Fibroblast of skin of right biceps (primary cell): ENCODE measurements at places on chromosomes 5 and 9.

DNA sequence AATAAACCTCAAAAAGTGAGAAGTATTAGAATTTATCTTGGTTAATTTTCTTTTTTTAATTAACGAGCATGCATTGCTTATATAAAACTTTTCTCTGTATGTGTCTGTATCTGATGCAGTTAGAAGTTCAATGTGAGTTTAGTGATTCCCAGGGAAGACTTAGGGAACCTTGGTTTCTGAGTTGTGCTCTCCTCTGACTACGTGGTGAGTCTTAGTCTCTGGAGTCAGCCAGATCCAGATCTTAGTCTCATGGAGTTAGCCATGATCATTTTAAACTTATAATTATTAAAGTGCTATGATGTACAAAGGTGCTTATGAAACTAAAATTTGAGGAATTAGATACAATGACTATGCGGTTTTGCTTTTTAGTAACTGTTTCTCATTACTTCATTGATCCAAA lies 285.3 kb upstream of the DMRT1 start:
- DNase-seq: no peak

DNA sequence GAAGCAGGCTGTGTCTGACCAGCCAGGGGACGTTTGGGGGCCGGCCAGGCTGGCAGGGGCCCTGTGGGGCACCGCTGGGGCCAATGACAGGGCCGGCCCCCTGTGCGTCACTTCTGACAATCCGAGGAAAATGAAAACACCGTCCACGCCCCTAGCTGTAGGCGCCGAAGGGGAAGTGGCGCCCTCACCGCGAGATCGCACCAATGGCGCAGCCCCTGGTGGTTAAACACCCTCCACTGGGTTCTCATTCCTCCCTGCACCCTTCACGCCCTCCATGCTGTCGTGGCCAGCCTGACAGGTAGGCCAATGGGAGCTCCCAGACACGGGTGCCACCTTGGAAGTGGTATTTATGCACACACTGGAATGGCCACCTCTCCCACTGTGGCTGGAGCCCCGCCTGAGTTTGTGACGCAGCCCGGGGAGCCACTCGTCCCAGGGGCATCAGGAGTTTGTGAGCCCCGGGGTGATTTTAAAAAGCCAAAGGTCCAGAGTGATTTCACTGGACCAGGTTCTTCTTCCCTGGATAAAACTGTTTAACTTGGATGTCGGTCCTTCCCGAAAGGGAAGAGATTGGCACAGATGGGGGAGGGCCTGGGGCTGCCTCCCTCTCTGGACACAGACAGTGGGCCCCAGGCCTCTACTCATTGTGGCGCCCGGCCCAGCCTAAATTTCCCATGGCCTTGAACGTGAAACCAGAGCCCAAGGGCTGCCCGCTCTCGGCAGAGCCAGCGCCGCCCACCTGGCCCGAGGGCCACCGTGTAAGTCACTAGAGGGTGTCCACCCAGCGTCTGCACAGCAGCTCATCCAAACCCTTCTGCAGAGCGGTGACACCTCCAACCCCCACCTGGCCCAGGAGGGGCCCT lies 49.7 kb downstream of the NKD2 start:
- DNase-seq: no peak

GRCh38 chr9:121831869-121832268 lies 180.4 kb downstream of the DAB2IP start:
- no peak for DNase-seq

DNA sequence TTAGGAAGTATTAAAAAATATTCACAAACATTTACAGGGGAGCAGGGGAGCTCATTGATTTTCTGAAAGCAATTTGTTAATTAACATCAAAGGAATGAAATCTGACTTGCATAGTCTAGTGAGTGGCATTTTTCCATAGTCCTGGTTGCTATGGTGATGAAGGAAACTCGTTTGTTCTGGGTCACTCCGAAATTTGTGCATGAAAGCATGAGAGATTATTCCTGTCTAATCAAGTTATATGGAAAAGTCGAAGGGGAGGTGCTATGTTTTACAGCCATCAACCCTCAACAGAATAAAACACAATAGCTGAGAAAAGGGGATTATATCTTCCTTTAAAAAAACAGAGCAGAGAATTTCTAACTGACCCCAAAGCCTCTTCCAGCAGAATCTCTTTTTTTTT lies 1495.7 kb upstream of the WWC1 start:
- DNase-seq: no peak

GRCh38 chr5:113632996-113633395 lies 119.5 kb downstream of the YTHDC2 start:
- no peak for DNase-seq

GRCh38 chr9:124342776-124343485 lies 72.3 kb downstream of the PSMB7 start:
- peak; percentile 94 for DNase-seq

DNA sequence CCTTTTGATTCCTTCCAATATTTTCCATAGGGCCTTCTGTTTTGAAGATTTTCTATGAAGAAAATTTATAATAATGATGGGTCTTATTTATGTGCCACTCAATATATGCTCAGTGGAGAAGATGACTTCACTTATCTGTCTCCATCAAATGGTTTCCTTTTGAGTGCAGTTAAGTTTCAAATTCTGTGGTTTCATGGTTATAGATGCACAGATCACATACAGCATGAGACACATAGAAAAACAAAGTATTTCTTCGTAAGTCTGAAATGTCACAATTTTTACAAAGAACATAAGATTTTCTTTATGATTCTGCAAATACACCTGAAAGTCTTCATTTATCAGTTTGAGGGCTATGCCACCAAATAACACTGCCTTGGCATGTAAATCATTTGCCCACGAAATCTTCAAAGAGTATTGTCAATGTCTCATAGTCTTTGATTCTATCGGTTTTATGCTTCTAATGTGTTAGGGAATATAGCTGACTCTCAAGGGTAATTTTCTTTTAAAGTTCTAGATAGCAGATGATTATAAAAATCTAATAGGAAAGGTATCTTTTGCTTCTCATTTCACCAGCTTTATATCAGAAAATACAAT lies 14.1 kb downstream of the CFAP95 start:
- DNase-seq: no peak

DNA sequence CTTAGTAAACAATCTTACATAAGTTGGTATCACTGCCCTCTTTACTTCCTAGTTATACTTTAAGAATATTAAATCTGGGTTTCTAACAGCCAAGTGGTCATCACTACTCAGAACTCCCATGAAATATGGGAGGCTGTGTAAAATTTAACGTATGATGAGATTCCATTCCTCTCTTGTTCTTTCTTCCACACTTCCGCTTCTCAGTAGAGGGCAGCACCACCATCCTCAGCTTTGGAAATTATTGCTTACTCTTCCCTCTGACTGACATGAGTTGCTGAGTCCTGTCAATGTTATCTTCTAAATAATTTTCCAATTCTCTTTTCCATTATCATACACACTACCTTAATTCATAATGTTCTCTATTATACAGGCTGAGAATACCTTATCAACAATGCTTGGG lies 194.0 kb downstream of the RFX3 start:
- no peak for DNase-seq

- no peak for DNase-seq
Measured at GRCh38 chr5:132411304-132412013, 41.9 kb downstream of the SLC22A5 start.

DNA sequence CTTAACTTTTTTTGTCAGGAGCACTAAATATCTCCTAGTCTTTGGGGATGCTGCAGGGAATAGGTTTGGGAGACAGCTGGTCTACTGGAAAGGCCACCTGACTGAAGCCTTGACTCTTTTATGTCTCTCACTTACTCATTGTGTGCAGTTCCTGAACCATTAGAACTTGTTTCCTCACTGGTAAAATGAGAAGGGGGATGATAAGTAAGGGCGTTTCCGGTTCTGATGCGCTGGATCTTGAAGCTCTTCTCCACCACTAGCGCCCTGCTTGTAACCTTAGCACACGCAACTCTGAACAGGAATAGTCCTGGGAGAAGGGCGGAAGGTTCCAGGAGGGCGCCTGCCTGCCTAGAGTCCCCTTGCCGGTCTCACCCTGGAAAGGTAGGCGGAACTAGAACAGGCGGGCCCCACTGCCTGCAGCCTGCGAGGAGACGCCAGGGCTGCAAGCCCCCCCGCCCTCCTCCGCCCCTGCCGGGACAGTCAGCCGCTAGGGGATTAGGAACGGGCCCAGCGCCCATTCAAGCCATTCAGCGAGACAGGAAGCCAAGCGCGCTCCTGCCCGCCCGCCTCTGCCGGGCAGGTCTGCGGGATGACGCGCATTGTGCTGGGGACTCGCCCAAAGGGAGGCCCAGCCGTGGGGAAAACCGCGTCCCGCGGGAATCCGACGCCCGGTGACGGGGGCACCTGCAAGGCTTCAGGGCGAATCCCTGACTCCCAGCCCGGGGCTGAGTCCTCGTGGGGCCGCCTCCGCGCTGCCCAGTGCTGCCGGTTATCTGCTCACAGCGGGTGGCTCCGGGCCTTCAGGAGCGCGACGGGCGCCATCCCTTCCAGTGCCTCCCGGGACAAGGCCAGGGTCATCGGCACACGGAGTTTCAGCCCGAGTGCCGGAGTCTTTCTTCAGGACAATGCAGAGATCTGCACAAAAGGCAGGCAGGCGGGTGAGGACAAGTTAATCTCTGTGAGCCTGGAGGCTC lies 44.0 kb upstream of the XPA start:
- peak; percentile 69 for DNase-seq

DNA sequence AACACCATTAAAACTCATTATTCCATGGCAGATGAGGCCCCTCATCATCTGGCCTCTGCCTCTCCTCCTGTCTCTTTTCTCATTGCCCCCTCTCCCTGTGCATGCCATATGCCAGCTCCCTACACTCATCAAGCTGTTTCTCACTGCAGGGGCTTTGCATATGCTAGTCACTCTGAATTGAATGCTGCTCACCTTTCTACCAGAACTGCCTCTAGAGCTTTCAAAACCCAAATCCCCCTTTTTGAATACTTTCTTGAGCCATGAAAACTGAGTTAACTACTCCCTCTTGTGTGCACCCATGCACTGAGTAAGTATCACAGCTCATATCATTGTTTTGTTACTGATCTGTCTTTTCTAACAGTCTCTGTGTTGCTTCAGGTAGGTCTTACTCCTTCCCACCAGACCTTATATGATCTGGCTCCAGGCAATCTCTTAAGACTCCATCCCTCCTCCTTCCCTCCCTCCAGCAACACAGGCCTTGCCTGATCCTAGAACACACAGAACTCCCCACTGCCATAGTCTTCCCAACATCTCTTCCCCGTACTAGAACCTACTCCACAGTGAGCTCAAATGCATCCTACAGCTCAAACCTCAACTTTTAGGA lies 60.5 kb downstream of the ASTN2 start:
- DNase-seq: no peak
